ENCODE measurements at places on chromosomes 2 and 18. TPM values are rescaled to one million over a fixed set of nuclear protein-coding genes. Genes with fewer than 3 reads are reported as not detected.

INO80B gene
- total RNA-seq, result 14.5 TPM

UGT1A8 gene
- not detected for total RNA-seq

DNA sequence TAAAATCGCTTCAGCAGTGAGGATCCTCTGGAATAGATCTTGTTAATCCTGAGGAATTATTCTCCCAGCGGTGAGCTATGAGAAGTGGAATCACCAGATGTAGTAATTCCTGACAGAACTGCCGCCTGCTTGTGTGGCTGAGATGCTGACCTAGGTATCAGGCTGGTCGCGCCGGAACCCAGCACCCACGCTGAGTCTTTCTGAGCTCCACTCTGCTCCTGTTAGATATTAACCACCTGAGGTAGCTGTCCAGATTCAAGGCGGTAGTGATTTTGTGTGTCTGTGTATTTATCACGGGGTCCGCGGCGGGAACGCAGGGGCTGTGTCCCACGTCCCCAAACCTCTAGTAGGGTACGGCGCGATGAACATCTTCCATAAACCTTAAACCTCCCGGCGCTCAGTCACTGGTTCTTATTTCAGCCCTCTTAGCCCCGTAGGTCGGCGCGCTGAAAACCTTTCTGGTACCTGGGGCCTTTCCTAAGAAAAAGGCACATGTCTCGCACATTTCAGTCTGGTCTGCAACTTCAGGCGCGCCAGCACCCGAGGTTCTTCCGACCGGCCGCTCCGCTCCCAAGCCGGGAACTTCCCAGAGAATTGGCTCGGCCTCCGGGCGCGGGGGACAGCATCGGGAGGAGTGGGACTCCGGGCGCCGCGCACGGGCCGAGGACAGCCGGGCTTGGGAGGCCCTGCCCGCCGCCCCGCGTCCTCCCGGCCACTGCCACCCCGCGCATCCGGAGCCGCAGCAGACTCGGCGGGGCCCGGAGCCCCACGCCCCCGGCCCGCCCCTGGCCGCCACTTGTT, 542 bp upstream of the CNNM3 start:
- H3K27ac ChIP-seq, result peak overlapping the region; percentile 92
- peaks cover 72% of the 10 kb centered on the region for H3K4me1 ChIP-seq
- H3K36me3 ChIP-seq, result peaks cover 7% of the 10 kb centered on the region

DNA sequence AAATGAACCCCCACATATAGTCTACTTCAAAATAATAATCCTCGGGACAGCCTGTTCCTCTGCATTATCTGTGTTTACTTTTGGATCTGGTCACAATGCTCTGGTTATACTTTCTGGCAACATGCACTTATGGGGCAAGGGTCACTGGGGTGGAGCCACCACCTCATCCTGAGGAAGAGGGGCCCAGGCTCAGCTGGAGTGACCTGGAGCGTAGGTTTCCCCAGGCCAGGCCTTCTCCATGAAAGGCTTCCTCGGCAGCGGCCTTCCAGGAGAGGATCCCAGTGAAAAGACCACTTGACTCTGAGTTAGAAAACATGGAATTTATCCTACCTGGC, 237.4 kb downstream of the SETBP1 start:
- H3K27ac ChIP-seq, result no peak overlapping the region
- DNase-seq, result peak; percentile 10
- H3K36me3 ChIP-seq, result no peaks in the 10 kb centered on the region

DNA sequence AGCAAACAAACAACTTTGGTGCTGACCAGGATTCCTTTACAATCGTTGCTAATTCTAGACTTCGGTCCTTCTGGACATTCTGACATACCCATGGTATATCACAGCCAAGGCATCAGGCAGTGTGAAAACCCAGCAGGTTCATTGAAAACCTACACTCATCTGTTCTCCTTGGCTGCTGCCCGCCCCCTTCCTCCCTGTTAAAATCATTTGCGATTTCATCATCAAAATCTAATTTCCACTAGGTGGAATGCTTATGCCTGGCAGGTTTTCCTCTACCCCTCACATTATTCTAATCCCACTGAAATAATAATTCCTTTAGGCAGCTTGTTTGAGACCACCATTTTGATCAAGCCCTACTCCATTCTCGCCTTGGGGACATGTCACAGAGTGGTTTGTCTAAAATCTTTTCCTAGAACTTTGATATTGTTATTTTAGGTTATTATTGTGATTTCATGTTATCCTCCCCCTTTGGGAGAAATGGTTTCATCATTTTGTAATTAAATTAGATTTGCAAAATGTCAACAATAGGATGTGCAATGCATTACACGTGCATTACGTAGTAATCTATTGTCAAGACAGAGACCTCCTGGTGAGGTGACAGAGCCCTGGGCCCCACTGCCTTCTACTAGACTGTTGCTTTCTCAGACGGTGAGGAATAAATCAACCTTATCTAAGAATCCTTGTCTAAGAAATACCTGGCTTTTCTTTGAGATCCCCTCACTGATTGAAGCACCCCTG, 31.0 kb upstream of the ASPRV1 start:
- no peak overlapping the region for H3K27ac ChIP-seq
- no peaks in the 10 kb centered on the region for H3K27me3 ChIP-seq
- peaks cover 21% of the 10 kb centered on the region for H3K4me1 ChIP-seq
- no peak for DNase-seq
- no peaks in the 10 kb centered on the region for H3K36me3 ChIP-seq
- no peak overlapping the region for H3K4me3 ChIP-seq

DNA sequence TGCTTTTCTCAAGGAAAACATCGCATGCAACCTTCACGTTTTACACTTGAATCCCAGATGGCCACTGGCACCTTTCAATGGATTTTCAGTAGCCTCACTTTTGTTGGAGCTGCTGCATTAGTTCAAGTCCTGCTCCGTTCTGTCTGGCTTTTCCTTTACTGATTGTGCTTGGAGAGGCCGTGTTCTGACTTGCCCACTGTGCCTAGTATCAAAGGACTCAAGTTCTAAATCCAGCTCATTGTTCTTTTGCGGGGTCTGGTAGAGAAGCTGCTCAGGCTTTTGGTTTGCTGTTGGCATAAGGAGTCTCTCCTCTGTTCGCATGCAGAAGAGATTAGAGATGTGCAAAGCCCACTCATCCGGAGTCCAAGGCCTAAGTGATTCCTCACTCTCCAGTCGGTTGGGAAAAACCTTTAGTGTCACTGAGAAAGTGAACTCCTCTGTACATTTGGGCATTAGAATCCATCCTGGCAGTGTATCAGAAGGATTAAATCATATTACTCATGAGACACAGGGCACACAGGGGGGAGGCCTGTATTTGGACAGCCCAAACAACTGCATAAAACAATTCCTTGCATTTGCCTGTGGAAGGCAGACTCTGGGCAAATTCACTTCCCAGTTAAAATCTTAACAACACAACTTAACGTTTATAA, 69.7 kb downstream of the NCK2 start:
- no peaks in the 10 kb centered on the region for H3K27me3 ChIP-seq
- no peak overlapping the region for H3K27ac ChIP-seq
- peaks cover 9% of the 10 kb centered on the region for H3K36me3 ChIP-seq
- H3K4me3 ChIP-seq, result no peak overlapping the region
- H3K4me1 ChIP-seq, result peaks cover 22% of the 10 kb centered on the region

DNA sequence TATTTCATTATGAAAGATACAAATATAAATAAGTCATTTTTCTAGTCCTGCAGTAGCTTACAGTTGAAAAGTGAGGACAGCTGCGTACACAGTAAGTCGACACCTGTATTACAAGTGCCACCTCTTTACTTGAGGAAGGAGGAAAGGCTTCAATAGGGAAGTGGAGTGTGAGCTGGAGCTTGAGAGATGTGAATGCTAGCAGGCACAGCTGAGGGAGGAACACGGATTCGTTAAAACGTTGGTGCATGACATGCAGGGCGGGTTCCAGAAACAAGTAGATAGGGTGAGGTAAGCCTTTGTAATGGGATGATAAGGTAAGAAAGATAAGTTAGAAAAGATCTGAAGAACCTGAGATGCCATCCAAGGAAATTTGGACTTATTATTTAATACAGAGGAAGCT, 98.1 kb upstream of the CSRNP3 start:
- DNase-seq, result no peak
- no peaks in the 10 kb centered on the region for H3K4me1 ChIP-seq
- no peak overlapping the region for H3K4me3 ChIP-seq

DNA sequence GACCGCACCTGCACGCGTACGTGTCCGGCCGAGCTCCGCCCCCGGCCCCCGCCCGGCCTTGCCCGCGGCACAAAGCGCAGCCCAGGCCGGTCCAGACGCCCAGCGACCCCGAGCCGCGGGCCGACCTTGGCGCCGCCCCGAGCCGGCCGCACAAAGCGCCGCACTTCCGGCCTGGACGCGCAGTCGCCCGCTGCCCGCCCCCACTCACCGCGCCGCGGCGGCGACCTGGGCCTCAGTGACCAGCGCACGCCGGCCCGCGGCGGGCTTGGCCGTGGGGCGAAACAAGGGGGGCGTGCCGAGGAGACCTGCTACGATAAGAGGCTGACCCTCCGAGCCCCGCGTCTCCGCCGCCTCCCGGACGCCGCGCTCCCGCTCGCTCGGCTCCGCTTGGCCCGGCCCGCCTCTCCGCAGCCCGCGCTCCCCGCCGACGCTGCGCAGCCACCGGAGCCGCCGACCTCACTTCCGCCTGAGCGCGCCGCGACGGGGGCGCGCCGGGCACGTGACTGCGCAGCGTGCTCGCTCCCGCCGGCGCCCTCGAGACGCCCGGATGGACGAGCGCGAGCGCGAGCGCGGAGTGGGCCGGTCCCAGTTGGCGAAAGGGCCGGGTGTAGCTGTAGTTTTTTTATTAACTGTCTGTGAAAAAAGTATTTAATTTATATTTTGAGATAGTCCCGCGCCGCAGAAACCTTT, at the start of gene FAM168B:
Gene FAM168B, minus strand, starts transcription at position 455 of the 690 bp plus-strand sequence. CDS start 10,814 bp downstream, outside the sequence.
- H3K4me3 ChIP-seq, result peak within 1 kb of the TSS; percentile 90
- H3K36me3 ChIP-seq, result peaks cover 2% of the 10 kb centered on the region
- H3K27ac ChIP-seq, result peak within 1 kb of the TSS; percentile 97

Measured in HepG2 (cell line).